ENCODE measurements at places on chromosomes 3 and 15. TPM values are rescaled to one million over a fixed set of nuclear protein-coding genes. Genes with fewer than 3 reads are reported as not detected.

Gene EPB42
- 1.3 TPM for polyA plus RNA-seq

Gene DVL3
- polyA plus RNA-seq: 61.2 TPM

Gene PLA2G4D
- not detected for polyA plus RNA-seq

Gene RTP3
- polyA plus RNA-seq: not detected

Gene TRNT1
- polyA plus RNA-seq: 31.2 TPM

Gene PPP1R14D
- polyA plus RNA-seq: 0.42 TPM

DNA sequence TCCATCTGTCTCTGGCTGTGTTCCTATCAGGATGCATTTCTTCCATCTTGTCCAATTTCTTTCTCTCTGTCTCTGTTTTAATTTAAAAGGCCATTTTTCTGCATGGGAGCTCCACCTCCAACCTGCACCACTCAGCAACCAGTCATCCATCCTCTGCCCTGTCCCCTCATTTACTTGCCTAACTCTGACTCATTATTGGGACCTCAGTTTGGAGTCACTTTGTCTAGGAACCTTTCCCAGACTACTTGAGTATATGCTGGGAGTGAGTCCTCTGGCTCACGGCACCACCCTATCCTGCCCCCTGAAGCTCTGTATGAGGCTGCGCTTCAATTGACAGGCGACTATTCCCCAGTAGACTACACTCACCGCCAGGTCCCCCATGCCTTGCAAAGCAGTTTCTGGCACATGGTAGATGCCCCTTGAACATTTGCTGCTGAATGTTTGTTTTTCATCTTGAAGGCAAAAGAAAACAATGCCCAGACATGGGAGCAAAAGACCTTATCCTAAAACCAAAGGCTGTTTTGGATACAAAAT is 513.3 kb upstream of the CFAP20DC start:
- no peak for DNase-seq

DNA sequence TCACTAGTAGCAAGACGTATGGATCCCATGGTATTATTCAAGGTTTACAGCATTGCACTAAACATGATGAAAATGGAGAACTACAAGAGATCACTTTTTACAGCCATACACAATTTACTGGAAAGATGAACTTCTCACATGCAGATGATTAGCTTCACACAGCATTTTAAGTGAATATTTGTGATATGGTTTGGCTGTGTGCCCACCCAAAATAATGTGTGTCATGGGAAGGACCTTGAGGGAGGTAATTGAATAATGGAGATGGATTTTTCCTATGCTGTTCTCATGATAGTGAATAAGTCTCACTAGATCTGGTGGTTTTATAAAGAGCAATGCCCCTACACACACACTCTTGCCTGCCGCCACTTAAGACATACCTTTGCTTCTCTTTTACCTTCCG is 662.0 kb upstream of the CCDC54 start:
- DNase-seq: no peak

DNA sequence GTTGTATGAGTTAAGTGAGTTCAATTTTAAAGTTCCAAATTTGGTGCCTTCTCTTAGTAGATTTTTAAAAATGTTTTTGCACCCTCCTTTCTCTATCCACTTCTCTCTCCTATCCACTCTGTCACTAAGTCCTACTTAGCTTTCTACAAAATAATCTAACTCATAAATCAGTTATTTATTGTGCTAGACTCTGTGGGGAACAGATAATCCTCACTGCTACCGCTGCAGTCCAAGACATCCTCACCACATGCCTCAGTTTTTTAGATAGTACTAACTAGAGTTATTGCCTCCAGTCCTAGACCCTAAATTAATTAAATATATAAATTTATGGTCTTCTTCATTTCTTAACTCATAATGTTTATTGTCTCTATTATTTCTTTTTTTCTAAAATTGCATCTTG is 576.3 kb downstream of the GRM7 start:
- DNase-seq: no peak

- no peak for DNase-seq
These were observed 205.9 kb upstream of the IGF1R start for GRCh38 chr15:98442379-98442833.

DNA sequence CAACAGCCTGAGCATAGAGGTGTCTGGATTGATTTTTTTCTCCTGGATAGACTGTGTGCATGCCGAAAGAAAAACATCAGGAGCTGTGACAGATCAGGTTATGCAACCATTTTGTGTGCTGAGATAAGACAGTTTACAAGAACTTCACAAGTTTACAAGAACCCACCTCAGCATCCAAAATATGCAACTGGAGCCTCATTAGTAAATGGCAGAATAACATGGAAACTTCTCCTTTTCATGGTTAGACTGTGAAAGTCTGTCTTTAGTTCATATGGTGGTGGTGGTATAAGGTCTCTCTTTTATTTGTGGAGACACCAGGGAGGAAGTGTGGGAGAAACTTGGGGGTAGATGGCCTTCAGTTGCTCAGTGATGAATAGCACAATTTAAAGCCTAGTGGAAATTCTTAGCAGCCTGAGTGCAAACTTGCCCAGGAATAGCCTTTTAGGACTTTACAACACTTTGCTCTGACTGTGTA is 3.7 kb upstream of the ZNF609 start:
- no peak for DNase-seq

DNA sequence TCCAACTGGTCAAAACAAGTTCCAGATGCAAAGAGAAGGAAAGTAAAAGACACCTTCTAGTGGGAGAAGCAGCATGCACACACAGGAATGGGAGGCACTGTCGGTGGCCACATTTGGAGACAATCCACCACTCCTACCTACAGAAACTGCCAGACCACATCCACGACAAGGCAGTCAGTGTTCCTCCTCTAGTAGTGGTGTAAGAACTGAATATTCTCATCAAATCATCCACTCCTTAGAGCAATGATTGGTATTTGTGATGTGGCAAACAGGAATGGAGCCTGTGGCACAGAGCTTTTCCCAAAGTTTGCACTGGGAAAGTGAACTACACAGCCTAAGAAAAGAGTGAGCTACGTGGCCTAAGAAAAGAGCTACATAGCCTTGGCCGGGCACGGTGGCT is 5.1 kb upstream of the SPINT1 start:
- no peak for DNase-seq

DNA sequence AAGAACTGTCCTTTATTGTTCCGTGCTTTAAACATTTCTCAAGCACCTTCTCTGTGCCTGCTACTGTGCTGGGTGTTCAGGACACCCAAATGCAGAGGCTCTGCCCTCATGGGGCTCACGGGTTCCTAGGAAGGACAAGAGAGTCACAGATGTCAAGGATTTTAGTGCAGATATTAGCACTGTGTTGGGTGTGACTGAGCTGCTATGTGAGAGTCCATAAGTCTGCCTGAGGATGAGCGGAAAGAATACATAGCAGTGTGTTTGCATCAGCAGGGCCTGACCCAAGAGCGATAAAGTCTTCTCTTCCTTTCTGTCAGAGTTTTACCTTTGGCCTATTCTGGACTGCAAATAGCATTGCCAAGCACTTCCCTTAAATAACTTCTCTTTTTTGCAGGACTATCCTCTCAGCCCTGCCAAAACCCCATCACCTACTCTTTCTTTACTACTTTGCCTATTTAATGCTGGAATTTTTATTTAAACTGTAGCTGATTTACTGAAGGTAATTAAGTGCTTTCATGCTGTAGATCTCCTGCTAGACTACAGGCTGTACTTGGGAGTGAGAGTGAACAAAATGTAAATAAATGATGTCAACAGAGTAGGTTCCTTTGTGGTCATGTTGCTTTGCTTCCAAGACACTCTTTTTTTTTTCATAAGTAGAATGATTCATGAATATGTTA is 459.4 kb upstream of the TPRG1 start:
- peak; percentile 21 for DNase-seq

GRCh38 chr3:141441381-141442364 is 45.2 kb upstream of the RASA2 start:
- DNase-seq: no peak

GRCh38 chr3:119562307-119562961 is 3.0 kb upstream of the CD80 start:
- DNase-seq: no peak

GRCh38 chr3:72784226-72784625 is 64.0 kb downstream of the SHQ1 start:
- DNase-seq: no peak

GRCh38 chr3:187104933-187105332 is 34.4 kb downstream of the RPL39L start:
- DNase-seq: no peak

DNA sequence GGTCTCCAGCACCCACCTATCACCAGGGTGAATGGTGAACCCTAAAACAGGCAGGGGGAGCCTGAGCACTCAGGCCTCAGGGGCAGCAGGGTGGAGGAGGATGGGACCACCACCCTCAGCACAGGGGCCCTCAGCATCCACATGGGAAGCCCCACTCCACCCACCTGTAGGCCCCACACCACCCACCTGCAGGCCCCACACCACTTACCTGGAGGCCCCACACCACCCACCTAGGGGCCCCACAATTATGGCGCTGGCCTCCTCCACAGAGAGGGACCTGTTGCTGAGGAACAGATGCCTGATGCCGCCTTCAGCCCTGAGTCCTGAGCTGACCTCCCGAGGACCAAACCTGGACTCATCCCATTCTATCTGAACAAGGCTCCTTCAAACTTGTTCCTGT is 46.7 kb downstream of the HMCES start:
- no peak for DNase-seq

- no peak for DNase-seq
These were observed 216.9 kb downstream of the IGSF11 start for GRCh38 chr3:118817748-118818165.

- DNase-seq: no peak
These were observed 23.6 kb upstream of the BCL2A1 start for GRCh38 chr15:79994615-79995014.

GRCh38 chr15:51731549-51732267 is 5.7 kb downstream of the LYSMD2 start:
- no peak for DNase-seq

DNA sequence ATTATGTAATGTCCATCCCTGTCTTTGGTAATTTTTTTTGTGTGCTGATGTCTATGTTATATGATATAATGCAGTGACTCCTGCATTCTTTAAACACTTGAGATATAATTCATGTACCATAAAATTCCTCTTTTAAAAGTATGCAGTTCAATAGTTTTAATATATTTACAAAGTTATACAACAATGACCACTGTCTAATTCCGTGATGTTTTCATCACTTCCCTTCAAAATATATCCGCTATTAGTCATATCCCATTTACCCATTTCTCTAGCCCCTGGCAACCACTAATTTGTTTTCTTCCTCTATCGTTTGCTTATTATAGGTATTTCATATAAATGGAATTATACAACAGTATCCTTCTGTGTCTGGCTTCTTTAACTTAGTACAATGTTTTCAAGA is 64.9 kb upstream of the SUCLG2 start:
- no peak for DNase-seq

GRCh38 chr15:57003418-57003817 is 85.0 kb downstream of the TCF12 start:
- no peak for DNase-seq

- no peak for DNase-seq
These were observed 203.4 kb downstream of the FOXP1 start for GRCh38 chr3:71380096-71380495.

- DNase-seq: no peak
These were observed 144.3 kb downstream of the KBTBD8 start for GRCh38 chr3:67142432-67142831.

- no peak for DNase-seq
These were observed 810.6 kb upstream of the NR2F2 start for GRCh38 chr15:95519887-95520286.

DNA sequence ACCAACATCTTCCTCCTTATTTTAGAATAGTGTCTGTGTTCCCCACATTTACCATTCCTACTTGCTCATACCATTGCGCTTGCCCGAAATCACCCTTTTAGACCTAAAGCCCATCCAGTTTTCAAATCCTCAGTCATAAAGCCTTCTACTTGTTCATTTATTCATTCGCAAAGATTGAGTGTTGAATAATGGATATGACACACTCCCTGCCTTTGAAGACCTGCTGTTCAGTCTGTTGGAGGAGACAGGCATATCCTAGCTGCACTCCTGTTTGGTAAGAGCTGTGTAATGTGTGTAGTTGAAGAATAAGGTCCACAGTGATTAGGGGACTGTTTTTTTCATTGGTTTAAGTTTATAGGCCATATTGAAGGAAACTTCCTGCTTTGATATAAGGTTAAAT is 1.7 kb downstream of the CNOT10 start:
- DNase-seq: no peak

DNA sequence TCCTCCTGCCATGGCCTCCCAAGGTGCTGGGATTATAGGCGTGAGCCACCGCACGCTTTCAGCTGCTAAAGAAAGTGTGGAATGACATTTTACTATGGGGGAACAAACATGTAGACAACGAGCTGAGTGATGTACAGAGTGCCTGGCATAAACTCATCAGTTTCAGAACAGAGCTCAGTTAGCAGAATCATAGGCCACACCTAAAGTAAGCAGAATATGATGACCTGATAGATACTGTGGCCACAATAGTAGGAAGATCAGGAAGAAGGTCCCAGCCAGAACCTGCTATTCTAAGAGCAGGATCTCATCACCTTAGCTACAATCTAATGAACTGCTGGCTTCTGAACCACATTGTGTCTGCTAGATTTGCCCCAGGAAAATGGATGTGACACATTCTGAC is 158.3 kb downstream of the TPRG1 start:
- no peak for DNase-seq

DNA sequence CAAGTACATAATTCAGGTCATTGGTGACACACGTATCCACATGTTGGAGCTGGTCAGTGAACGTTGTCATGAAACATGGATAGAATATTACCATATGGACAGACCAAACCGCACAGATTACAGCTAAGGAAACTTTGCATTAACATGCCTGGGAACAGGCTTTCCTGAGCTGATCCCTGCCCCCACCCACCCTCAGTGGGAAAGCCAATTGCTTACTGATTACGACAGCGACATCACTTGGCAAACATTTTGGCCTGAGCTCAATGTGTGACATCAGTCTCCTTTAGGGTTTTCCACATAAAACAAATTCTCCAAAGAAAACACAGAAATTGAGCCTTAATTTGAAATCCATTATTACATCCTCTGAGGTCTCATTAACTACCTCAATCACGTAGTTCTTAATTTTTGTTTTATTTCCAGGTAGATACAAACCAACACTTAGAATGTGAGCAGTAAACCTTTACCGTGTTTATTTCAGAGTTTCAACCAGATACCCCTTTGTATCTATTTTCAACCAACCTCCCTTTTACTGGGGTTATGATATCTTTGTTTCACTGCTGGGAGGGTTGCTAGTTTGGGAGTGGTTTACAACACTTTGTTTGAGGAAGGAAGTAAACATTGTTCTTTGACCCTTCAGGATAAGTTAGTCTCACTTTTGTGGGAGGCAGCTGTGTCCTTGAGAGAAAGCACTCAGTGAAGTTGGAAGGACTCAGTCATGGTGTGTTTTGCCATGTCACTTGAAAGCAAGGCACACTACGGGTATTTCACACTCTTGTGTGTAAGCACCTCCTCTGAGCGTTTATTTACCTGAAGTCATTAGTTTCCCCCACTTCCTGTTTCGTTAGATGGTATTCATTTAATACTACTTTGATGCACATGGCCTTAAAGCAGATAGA is 103.1 kb downstream of the CMSS1 start:
- DNase-seq: no peak

DNA sequence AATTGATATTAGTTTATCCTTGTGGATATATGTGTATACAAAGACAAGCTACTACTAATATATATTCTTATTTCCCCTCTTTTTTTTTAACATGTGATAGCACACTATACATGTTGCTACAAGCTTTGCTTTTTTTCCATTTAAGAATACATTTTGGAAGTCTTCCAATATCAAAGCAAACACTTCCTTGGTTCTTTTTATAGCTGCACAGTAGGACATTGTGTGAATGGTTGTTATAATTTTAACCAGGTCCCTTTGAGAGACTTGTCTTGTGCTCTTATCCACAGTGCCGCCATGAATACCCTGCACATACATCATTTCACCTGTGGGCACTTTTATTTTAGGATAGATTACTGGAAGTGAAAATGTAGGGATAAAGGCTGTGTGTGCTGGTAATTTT is 88.7 kb downstream of the CACNA2D3 start:
- DNase-seq: no peak
